C1 segment of cervical spinal cord (tissue), 14 donors: ENCODE measurements at places on chromosomes 2 and 18.

DNA sequence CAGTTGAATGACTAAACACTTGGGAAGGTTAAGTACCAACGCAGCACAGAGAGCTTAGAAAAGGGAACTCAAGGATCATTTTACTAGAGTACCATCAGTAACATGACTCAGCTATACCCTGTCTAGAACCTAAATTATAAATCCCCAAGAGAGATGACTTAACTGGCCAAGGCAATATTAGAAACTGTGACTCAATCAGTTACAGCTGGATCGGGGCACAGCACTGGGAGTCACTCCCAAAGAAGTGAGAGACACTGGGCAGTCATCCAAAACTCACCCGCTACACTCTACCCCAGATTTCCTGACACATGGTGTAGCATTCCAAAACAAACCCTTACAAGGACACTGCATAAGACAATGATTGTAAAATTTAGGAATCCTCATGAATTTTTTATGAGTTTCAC, 17.7 kb downstream of the IWS1 start:
- no peak for DNase-seq

- DNase-seq, result no peak
Observed at GRCh38 chr2:151638191-151638933, 95.9 kb downstream of the NEB start.

DNA sequence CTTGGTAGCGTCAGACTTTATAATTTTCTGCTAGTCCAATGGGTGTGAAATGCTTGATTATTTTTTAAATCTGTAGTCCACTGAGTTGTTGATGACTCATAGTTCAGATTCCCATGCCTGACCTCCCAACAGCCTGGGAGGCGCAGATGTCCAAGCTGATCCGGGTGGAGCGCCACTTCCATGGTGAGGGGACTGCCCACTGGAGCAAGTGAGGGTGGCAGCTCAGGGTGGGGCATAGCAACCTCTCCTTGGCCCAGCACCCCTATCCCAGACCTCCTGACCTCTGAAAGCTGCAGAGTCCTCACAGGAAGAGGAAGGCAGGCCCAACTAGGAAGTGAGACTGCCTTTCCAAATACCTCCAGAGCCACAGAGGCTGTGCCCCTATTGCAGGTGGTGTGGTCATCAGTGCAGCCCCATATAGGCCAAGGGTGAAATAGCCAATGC, 4.4 kb downstream of the MAL start:
- DNase-seq, result no peak

GRCh38 chr2:5618271-5618670, 73.9 kb upstream of the SOX11 start:
- DNase-seq, result no peak

DNA sequence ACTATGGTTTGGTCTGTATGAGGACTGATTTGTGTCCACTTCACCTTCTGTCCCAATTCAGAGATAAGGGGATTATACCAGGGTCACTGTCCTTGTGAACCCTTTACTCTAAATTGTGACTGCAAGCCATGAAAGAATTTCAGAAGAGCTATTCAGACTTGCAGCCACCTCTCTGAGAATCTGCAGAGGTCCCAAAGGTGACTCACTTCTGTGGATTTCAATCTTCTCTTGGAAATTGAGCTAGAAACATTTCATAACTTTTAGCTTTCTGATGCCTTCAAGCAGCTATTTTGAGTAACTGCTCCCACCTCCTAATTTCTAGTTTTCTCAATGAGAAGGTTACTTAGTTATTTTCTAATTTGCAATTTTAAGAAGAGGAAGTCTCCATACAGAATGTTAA, 1242.4 kb upstream of the ACVR2A start:
- DNase-seq, result no peak

DNA sequence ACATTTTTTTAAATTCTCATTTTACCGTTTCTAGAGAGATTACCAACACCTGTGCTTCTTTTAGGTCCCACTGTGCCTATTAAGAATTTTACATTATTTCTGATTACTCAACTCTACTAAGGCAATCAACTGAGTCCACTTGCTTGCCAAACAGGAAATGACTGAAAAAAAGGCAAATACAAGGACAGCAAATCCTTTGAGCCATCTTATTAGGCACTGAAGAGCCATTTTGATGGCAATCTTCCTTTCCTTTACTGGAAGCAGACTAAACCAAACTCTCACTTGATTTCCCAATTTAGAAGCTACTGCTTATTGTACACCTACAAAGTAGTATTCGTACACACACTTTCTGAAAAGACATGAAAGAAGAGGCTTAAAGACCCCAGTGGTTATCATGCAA, 121.4 kb upstream of the COL3A1 start:
- DNase-seq, result no peak

DNA sequence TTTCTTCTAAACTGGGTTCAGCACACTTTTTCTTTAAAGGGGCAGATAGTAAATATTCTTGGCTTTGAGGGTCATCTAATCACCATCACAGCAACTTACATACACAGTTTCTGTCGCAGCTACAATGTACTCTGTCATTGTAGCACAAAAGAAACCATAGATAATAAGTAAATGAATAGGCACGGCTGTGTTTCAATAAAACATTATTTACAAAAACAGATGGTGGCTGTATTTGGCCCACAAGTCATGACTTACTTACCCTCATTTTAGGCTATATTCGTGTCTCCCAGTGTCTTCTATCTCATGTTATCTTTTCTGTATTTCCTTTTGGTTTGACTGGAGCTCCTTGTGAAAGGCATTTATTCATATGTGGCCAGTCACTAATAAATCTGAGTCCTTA, 168.3 kb downstream of the MAP2 start:
- DNase-seq, result no peak

DNA sequence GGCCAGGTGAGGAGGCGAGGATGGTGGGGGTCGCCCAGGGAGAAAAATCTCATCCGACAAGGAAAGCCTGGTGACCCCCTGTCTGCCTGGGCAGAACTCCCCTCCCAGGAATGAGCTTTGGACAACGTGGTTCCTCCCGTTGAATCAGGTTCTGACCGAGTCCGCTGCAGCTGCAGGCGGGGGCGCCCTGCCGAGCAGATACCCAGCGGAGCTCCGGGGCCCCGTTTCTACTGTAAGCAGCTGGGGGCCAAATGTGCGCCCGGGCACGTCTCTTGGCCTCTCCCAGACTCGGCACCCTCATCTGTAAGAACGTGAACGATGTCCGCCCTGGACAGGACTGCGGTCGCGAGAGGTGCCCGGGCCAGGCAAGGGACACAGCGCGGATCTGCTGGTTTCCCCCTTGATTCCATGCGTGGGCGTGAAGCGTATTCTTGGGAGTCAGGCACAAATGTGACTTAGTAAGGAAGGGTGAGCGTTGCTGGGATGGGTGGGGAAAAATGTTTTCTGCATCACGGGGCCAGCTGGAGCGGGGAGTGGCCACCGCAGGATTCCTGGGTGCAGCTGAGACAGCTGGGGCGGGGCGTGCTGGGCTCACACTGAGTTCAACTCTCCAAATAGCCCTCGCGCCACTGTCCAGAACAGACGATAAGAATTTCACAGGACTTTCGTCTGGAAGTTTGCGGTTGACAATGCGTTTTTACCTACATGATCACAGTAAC, 20.2 kb upstream of the TUBB6 start:
- no peak for DNase-seq

DNA sequence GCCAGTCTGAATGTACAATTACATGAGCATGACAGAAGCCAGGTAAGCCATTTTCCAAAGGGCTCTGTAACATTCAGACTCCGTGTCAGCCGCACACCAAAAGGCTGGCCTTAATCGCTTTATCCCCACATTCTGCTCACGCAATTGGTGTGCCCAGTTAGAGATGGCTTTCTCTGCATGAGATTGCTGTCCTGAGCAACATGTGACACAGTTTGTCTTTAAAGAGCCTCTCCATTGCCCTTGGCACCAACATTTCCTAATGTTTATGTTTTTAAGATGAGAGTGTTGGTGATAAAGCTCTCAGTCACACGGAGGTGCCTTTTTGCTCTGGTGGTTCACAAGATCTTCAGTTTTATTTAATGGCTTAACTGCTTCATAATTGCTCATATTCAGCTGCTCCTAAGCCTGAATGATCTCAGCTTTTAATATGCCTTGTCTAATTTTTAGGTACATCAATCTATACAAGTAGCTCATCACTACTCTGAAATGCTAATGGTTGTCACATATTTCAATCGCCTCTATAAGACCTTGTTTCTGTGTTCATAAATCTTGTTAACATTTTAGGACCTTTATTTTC, 164.8 kb upstream of the ACVR2A start:
- no peak for DNase-seq

DNA sequence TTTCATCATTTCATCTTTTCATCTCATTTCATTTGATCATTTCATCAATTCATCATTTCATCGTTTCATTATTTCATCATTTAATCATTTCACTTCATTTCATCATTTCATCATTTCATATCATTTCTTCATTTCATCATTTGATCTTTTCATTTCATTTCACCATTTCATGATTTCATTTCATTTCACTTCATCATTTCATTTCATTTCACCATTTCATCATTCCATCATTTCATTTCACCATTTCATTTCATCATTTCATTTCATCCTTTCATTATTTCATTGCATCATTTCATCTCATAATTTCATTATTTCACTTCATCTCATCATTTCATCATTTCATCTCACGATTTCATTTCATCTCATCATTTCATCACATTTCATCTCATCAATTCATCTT, 127.8 kb downstream of the ANKRD30BL start:
- DNase-seq, result no peak

GRCh38 chr18:22932885-22933205, 283 bp upstream of the RBBP8 start:
- DNase-seq, result no peak

DNA sequence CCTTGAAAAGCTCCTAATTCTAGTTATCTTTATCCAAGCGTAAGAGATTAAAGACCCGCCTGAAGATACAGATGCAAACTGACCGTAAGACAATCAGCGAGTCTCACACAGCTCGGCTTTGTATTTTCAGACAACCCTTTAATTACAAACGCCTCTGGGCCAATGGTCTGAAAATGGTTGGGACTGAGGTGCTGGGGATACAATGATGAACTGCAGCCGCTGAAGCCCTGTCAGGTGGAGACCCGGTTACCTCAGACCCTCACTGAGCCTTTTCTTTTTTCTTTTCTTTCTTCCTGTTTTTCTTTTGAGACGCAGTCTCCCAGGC, 715 bp upstream of the CFAP36 start:
- no peak for DNase-seq

DNA sequence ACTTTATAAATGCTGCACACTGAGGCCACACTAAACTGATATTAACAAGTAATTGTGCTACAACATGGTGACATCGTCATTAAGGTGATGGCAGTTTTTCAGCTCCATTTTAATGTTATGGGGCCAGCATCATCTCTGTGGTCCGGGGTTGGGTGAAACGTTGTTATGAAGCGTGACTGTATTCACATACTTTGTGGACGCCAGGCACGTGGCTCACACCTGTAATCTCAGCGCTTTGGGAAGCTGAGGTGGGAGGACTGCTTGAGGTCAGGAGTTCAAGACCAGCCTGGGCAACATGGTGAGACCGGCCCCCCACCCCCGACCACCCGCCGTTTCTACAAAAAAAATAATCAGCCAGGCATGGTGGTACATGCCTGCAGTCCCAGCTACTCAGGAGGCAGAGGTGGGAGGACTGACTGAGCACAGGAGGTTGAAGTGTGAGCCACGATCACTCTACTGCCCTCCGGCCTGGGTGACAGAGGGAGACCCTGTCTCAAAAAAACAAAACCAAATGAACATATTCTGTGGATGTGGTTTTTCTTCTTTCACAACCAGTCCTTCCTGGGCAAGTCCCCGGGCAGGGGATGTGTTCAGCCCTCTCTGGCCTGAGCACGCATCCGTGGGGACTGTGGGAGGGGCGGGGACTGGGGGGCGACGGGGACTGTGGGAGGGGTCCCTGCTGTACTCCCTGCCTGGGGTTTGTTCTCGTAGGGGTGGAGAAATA, 12.9 kb upstream of the GAL3ST2 start:
- no peak for DNase-seq

DNA sequence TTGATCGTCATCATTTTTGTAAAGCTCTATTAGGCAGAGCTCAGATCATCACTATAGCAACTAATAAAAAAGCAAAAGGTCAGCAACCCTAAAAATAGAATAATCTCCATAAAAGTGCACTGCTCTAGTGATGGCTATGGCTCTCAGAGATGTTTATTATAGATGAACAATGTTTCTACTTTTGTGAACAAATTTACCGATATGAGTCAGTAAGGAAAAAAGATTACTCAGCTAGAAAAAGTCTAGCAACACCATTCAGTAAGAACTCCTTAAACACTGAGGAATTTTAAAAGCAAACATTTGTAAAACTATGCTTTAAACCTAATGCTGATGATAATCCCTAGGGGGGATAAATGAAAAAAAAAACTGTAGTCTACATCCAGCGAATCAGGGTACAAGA, 69.6 kb downstream of the ACVR1C start:
- DNase-seq, result no peak

DNA sequence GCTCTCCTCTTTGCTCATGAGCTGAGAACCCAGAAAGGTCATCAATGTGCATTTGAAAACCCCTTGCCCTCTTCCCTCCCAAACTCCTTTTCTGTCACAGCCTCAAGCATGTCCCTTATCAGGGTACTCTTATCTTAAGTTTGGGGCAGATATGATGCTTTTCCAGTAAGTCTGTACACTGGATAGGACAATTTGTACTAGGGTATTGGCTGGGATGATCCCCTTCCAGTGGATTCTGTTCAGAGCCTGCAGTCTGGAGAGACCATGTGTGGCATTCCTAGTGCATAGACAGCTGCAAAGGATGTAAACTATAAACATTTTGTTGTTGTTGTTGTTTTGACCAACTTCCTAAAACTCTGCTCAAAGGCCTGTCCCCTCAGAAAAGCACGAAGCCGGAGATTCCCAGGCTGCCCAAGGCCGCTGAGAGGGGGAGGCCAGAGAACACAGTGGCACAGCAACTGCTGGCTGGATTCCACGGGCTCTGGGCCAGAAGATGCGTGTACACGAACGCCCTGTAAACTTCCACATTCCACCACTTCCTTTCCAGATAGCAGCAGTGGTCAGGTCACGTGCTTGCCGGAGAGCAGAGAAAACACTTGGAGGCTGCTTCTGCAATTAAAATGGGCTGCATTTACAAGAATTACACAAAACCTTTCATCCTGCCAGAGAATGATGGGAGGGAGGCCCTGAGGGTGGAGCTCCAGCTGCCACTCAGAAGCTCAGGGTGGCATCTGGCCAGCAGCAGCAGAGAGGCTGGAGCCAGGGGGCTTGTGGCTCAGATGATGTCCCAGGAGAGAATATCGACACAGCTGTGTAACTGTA, 42.1 kb downstream of the BMP10 start:
- DNase-seq, result peak; percentile 75

DNA sequence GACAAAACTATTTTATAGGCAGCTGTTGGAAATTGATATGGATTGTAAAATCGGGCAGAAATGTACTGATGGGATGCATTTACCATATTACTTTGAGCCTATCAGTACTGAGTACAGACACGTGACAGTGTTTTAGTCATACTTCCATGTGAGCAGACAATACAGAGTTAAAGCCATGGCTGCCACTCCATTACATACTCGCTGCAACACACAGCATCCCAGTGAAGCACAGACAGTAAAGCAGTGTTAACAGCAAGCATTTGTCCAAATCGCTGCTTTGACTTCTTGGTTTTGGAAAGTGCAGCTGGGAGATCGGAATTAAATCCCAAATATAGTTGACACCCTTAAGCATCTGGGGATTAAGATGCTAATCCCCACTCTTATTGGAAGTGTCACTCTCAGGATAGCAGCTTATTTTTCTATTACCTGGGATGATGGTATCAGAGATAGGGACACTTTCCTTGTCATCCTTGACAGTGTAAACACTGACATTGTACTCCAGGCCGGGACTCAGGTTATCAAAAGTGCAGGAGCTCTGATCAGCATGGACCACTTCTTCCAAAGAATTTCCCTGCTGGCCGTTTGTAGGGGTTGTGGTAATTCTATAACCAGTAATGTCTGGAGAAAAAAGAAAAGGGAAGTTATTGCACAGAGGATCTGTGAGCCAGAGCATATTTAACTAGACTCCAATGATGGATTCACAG, 41.6 kb downstream of the FN1 start:
- no peak for DNase-seq
